Muscle of back (tissue), 13 donors: ENCODE measurements at places on chromosomes 2 and 18. TPM values are rescaled to one million over a fixed set of nuclear protein-coding genes. Genes with fewer than 3 reads are reported as not detected.
A peak's percentile ranks its signal among the peaks of the same experiment; 100 is the strongest.

DNA sequence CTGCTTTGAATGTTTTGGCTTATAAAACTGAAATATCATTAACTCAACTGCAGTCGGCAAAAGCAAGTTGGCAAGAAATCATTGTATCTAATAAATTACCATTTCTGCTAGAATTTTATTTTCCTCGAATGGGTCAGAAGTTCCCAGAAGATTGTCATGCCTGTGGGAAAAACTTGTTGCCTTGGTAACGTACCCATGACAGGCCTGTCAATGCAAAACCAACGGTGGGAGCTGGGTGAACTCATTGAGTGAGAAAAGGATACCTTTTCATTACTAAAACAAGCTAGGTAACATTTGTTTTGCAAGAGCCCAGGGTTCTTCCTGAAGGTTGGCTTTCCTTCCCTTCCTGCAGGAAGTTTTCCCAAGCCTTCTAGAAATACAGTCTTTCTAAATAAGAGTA is 9.5 kb downstream of the PLB1 start:
- DNase-seq: no peak

GRCh38 chr2:150520887-150521664 is 33.6 kb upstream of the RND3 start:
- DNase-seq: no peak

GRCh38 chr2:24354957-24355356 is 5.4 kb downstream of the ITSN2 start:
- no peak for DNase-seq

GRCh38 chr2:62577994-62578781 is 72.2 kb upstream of the TMEM17 start:
- DNase-seq: peak; percentile 69

GRCh38 chr2:100113990-100114433 is 28.4 kb downstream of the AFF3 start:
- DNase-seq: peak; percentile 22

GRCh38 chr18:75010278-75010677 is 198.7 kb downstream of the PTGR3 start:
- peak; percentile 24 for DNase-seq

Gene PTPRN
- not detected for polyA plus RNA-seq

- no peak for DNase-seq
Observed at GRCh38 chr2:188693111-188693510, 281.1 kb upstream of the COL3A1 start.

GRCh38 chr2:187920511-187920910 is 366.3 kb upstream of the TFPI start:
- DNase-seq: no peak

Gene TTN
- polyA plus RNA-seq: 407 TPM

- no peak for DNase-seq
Observed at GRCh38 chr18:10705786-10706185, 180.0 kb downstream of the NAPG start.

DNA sequence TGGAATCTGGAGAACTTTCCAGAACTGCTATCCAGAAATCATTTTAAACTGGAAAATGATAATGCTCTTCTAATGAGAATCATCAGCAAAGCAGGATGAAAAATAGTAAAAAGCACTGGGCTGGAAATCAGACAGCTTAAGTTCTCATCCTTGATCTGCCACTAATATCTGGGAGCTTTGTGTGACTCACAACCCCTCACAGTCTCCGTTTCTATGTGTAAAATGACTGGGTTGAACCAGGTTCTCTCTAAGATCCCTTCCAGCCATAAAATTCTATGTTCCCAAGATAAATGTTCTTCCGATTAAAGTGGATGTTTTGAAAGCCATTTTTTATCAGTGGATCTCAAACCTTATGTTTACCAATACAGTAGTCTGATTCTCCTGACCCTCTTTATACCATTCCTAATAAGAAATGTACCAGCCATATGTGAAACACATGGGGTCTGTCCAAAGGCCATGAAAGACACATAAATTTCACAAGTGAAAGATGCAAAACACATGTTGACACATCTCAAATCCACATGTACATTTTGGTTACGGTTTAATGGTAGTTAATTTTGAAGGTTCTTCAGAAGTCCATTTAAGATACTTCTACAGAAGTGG is 188.8 kb downstream of the EN1 start:
- no peak for DNase-seq

DNA sequence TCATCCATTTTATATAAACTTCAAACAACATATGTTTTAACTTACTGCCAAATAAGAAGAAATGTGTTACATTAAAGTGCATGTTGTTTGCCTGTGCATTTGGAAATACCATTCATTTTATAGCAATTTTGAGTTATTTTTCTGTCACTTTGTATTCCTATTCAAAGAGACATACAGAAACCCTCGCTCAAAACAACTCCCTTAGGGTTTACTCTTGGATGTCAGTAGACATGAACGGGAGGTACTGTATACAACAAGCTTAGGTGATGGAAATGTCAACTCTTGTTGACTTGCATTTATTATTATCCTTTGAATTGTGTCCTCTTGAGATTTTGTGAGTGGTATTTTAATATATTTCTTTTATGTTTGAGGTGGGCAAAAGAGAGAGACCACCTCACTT is 132.3 kb downstream of the CAMKMT start:
- no peak for DNase-seq

DNA sequence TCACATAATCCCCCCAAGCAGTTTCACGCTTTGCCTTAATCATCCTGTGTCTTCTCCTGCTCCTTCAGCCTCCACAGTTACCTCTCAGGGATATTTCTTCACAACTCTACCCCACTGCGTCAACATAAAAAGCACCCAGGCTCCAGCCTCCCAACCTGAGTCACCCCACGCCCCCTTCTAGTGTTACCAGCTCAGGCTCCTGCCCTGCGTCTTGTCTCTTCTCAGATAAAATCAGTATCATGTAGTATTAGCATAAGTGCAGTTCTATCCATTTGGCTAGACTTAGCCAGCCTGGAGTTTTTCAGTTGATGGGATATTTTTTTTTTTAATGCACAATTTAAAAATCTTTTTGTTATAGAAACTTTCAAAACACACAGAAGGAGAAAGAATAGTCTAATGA is 9.6 kb upstream of the PELI1 start:
- no peak for DNase-seq

GRCh38 chr18:10322435-10322834 is 132.0 kb upstream of the APCDD1 start:
- DNase-seq: no peak

DNA sequence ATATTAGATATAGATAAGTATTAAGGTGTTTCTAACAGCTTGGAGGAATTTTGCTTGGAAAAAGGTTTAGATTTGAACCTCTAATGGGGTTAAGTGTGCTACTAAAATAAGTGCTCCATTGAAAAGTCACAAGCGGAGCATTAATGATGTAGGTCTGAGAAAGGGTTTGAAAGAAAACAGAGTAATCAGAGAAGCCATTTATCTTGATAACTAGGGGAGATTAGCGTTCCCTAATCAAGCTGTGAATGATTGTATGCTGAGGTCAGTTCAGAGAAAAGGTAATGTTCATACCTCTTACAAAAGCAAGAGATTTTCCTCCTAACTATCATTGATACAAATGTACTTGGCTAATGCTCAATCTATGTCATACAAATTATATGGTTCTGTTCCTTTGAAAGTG is 1.5 kb downstream of the ARHGAP25 start:
- DNase-seq: no peak

Gene DYSF
- polyA plus RNA-seq: 116 TPM

- no peak for DNase-seq
Observed at GRCh38 chr2:151264157-151264825, 2.6 kb upstream of the RBM43 start.

Gene PSTPIP2
- polyA plus RNA-seq: 1.7 TPM

GRCh38 chr2:237128026-237128703 is 42.5 kb downstream of the COPS8 start:
- DNase-seq: peak; percentile 83

Gene HOXD9
- polyA plus RNA-seq: 5.7 TPM

Gene RPRD1A
- polyA plus RNA-seq: 38.2 TPM

Gene IL1B
- not detected for polyA plus RNA-seq

Gene SOX11
- 35.4 TPM for polyA plus RNA-seq

DNA sequence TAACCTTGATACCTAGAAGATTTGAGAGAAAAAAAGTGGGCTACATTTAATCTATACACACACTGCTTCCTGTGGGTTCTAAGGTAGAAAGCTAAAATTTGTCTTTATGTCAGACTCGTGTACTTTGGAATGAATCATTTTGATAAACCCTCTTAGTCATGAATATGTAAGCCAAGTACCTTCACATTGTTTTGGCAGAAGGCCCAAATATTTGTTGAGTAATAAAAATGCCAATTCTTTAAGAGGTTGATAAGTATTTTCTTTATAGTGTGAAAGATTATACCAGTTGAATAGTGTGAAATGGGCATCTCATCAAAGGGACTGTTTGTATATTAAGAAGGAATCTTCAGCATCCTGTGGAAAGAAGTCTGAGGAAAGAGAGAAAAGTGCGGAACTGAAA is 1464.7 kb upstream of the ZEB2 start:
- no peak for DNase-seq

GRCh38 chr18:24876266-24876665 is 415.8 kb downstream of the HRH4 start:
- no peak for DNase-seq

DNA sequence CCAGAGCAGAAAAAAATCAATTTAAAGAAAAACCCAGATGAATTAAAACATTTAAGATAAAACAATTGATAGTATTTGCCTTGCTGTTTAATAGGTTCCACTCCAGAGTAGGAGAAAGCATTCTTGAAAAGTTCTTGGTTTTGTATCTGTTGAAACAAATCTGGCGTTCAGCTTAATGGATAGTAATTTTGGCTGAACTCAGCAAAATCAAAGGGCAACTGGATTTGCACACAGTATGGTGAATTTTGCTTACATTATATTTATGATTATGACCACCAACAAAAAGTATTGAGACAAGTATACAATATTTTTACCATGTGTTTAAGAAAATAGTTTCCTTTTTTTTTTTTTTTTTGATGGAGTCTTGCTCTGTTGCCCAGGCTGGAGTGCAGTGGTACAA is 34.0 kb downstream of the SLC4A10 start:
- DNase-seq: no peak

Gene DSG4
- not detected for polyA plus RNA-seq

Gene MERTK
- polyA plus RNA-seq: 3.6 TPM

Gene SMAD7
- polyA plus RNA-seq: 10.2 TPM

- DNase-seq: peak; percentile 6
Observed at GRCh38 chr18:13035249-13035914, 44.2 kb downstream of the CEP192 start.

DNA sequence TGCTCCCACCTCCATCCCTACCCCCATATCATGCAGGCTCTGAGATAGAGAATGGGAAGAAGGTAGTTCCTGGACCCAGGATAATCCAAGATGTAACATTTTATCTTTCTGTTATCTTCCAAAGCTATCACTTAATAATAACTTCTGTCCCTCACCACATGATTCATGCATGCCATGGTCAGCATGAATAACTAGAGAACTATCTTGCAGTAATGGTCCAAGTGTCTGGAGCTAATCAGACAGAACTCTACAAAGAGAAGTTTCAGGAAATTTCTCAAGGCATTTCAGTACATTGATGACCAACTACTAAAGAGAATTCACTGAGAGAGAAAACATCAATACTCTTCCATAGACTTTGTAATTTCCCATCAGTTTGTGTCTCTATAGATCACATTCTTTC is 1469.7 kb upstream of the PIK3C3 start:
- peak; percentile 58 for DNase-seq

DNA sequence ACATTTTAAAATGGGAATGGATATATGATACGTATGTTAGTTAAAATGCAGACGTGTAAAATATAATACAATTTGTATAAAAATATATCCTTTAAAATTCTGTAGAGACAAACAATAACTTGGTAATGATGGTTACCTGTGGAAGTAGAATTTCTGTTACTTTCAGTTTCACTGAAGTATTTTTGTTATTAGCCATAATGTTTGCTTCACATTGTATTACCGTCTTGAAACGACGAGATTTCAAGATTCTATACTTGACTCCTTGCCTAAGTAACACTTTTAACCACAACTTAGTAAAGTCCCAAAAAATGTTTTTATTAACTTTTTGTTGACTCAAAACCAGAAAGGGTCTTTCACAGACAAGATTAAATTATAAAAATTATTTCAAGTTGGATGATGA is 488.3 kb upstream of the VRK2 start:
- DNase-seq: no peak

Gene DYNC2LI1
- polyA plus RNA-seq: 20.9 TPM

DNA sequence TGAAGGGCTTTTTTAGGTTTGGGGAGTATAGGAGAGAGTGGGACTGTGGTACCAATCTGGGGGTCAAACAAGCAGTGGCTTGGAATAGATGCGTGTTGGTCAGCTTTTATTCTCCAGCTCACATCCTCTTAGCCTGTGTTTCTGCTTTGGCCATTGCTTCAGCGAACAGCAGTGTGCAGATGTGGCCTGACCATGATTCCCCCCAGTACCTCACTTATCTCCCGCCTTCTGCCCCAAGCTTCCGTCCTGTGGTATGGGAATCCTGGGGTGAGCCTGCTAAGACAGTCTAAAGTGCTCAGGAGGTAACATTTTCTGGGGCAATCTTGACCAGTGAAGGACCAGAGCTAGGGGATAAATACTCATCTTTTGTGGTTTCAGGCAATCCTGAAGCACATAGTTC is 84.9 kb upstream of the TNP1 start:
- DNase-seq: no peak

- no peak for DNase-seq
Observed at GRCh38 chr2:158823486-158824237, 28.5 kb downstream of the DAPL1 start.

Gene CCT4
- polyA plus RNA-seq: 112 TPM

GRCh38 chr2:69917852-69918251 is 2.9 kb downstream of the MXD1 start:
- no peak for DNase-seq

GRCh38 chr2:72191441-72191840 is 43.8 kb upstream of the CYP26B1 start:
- no peak for DNase-seq

Gene ATG9A
- 33.9 TPM for polyA plus RNA-seq

DNA sequence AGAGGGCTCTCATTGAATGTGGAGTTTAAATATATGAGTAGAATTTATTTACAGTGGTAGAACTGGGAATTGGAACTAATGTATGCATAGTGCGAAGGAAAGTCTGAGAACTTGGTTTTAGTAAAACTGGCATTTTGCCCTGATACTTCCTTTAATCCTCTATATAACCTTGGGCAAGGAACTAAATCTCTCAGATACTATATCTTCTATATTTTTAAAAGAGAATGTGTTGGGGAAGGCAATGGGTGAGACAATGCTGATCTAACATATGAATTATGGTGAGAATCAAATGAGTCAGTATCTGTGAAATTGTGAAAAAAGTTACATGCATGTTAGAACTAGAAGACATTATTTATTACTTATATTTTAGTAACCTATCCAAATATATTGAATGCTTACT is 2109.4 kb upstream of the PIK3C3 start:
- DNase-seq: peak; percentile 17

GRCh38 chr2:209976698-209977385 is 25.6 kb upstream of the RPE start:
- DNase-seq: no peak

- peak; percentile 49 for DNase-seq
Observed at GRCh38 chr18:3867864-3868311, 417.9 kb downstream of the TGIF1 start.

- DNase-seq: no peak
Observed at GRCh38 chr2:189109921-189110397, 69.6 kb downstream of the COL5A2 start.

Gene NFATC1
- 12.3 TPM for polyA plus RNA-seq
